ENCODE measurements at places on chromosomes 6 and 20.

DNA sequence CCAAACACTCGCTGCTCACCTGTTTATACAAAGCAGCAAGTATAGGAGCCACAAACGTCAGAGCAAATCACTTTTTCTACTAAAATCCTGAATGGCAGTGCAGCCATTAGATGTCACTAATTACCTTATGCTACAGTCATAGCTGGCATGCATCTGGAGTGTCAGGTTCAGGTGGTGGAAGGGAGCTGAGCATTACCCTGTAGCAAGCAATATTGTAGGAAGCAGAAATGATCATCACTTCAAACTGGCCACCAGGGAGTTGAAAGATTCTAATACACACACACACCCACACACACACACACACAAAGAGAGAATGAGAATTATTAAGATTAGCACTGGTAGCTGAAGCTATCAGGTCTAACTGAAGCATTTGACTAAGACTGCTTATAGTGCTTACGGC lies 75.8 kb downstream of the EFHC1 start:
- no peak for DNase-seq

DNA sequence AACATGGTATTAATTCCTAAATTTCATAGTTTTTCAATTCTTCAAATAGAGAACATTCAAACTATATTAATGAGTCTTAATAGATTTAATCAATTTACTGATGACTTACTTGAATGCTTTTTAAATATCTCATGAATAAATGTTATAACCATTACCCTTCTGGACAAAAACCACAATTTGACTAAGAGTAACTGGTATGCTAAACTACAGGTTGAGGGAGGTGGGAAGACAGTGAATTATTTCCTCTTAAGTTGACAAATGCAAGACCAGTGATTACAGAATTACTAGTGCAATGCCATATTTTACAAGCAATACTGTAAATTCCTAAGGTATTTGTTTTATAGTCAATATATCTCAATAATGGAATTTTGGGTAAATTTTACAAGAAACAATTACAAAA lies 65.1 kb downstream of the REV3L start:
- no peak for DNase-seq

DNA sequence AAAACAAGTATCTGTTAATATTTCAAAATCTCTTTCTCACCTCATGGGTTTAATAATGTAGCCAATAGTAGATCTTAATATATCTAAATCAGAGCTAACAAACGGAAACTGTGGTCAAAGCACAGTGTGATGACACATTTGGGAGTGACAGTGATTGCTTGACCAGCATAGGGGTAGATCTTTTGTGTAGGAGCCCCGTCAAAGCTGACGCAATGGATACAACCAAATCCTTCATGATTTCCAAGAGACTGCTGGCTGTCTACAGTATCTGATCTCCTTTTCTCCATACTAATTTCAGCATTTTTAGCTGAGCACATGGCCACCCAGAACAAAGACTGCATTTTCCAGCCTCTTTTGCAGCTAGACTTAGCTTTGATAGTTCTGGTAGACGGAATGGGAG lies 299.3 kb upstream of the ECI2 start:
- no peak for DNase-seq

GRCh38 chr6:105553171-105553570 lies 150.3 kb upstream of the PREP start:
- no peak for DNase-seq

GRCh38 chr6:156313037-156313436 lies 464.1 kb upstream of the ARID1B start:
- DNase-seq: no peak

DNA sequence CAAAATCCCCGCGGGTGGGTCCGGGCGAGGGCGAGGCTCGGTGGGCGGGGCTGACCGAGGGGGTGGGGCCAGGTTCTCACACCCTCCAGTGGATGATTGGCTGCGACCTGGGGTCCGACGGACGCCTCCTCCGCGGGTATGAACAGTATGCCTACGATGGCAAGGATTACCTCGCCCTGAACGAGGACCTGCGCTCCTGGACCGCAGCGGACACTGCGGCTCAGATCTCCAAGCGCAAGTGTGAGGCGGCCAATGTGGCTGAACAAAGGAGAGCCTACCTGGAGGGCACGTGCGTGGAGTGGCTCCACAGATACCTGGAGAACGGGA lies 809 bp downstream of the HLA-G start:
- DNase-seq: no peak

GRCh38 chr6:3398165-3398562 lies 58.7 kb downstream of the SLC22A23 start:
- no peak for DNase-seq

All from GM12891 (cell line).